NCI-H187 treated with DMSO at 0.1 percent for 48 hours (cell line): ENCODE measurements at places on chromosomes 4 and X.

DNA sequence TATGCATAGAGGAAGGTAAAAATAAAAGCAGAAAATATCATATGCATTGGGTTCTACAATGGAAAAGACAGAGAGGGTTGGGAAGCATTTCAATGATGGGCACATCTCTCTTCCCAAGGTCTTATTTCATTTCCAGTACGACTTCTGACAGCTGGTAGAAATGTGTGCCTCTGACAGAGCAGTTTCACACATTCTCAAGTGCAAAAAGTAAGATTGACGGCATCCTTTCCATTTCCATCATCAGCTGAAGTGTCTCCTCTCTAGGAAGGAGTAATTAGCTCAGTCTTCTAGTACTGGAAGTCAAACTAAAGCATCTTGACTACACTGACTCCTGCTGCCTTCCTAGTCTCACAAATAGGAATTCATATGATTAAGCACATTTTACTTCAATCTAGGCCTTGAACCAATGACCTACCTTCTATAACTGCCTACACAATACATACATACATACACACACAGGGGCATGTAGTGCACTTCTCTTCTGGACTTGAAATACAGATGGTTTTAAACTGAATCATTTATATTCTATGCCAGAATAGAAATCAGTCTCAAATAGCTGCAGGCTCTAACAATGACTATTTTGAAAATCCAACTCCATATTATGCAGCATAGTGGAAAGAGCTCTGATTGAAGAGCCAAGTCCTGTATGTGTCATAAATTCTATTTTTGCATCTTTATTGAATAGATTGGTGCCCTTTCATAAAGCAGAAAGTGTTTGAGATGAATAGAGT is 473.4 kb downstream of the INPP4B start:
- DNase-seq = no peak

GRCh38 chr4:184784628-184785257 is 41.0 kb downstream of the ACSL1 start:
- DNase-seq = no peak

DNA sequence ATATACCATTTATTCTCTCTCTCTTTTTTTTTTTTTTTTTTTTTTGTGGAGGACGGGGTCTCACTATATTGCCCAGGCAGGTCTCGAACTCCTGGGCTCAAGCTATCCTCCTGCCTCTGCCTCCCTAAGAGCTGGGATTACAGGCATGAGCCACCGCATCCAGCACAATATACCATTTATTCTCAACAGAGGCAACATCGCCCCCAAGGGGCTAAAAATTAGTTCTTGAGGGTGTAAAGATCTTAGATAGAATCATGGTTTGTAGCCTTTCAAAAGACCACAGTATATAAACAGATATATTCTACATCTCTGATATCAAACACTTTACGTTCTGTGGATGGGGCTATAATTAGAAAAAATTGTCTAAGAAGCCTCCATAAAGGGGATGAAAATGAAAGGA is 39.8 kb upstream of the TCEAL2 start:
- no peak for DNase-seq

DNA sequence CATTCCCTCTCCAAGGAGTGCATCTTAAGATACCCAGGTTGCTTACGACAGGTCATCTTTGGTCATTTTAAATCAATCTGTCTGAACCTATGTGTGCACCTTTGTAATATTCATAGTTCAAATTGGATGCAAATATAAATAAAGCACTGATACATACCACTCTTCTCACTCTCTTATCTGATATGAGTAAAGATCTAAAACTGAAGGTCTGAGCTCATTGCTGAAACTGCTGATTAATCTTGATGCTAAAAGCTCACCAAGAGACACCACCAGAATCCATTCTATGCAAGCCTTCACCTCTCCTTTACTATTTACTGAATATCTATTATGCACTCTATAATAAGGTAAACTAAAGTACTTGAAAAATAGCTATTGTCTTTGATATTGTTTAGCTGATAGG is 16.6 kb downstream of the HSD17B13 start:
- DNase-seq = no peak

GRCh38 chr4:63922146-63922545 is 487.1 kb downstream of the TECRL start:
- DNase-seq = no peak

GRCh38 chrX:148459343-148459742 is 41.1 kb upstream of the AFF2 start:
- DNase-seq = no peak

DNA sequence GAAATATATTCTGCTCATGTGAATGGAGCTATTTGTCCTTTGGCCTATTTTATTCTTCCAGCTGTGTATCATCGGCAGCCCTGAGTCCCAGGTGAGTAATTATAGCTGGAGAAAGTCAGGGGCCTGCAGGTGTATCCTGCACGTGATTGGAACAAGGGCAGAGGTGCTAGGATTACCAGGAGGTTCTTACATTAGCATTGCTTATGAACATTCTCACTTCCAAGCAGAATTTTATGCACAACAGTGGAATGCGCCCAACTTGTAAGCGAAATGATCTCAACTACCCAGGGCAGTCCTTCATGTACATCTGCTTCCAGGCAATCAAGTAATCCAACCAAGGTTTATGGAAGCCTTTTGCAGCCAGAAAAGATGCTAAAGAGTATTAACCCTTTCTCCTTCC is 68.9 kb upstream of the NRK start:
- DNase-seq = no peak

GRCh38 chrX:129658429-129658828 is 3.7 kb upstream of the APLN start:
- DNase-seq = no peak

- no peak for DNase-seq
These were observed 178.1 kb downstream of the IL15 start for GRCh38 chr4:141814499-141814898.

DNA sequence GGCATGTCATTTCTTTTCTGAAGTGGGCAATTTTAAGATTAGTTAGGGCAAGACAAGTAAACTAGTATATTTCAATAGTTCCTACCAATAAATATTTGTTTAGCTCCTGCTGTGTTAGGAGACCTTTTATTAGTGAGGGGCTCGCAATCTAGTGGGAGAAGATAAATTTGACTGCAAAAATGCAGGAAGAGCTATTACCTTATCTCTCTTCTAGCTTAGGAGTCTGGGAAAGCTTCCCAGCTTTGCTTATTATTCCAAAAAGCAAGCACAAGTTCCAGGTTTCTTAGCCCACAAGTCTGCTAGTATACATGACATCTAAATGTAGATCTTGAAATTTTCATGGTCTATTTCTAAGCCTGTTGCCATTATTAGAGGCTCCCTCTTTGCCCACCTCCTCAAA is 191.1 kb downstream of the GC start:
- no peak for DNase-seq

GRCh38 chrX:150919401-150919800 is 20.9 kb upstream of the CD99L2 start:
- DNase-seq = no peak
